ENCODE measurements at places on chromosomes 6 and 20. TPM values are rescaled to one million over a fixed set of nuclear protein-coding genes. Genes with fewer than 3 reads are reported as not detected.

DNA sequence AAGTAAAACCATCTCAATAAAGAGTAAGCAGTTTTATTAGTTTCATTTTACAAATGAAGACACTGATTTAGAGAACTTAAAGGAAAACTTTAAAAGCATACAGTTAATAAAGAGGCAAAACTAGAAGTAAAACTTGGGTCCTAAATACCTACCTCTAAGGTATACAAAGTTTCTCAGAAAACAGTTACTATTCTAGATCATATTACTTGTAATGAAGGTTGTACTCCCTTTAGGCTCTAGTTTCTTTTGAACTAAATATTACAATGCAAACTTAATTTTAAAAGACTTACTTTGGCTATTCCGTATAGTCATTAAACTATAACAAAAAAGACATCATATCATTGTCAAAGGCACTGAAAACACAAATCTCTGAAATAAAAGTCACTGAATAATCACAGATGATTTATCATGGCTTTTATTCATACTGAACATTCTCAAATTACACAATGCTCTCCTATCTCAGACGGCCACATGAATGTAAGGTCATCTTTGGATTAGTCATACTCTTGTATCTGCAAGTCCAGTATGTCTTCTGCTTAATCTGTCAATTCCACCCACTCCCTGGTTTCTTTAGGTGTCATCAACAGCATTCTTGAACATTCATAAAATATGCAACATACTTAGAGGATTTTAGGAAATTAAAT is 361.6 kb upstream of the RUNX2 start:
- no peaks in the 10 kb centered on the region for H3K4me1 ChIP-seq
- H3K36me3 ChIP-seq = no peaks in the 10 kb centered on the region
- H3K4me3 ChIP-seq = no peak overlapping the region
- no peaks in the 10 kb centered on the region for H3K27me3 ChIP-seq
- no peak overlapping the region for H3K27ac ChIP-seq

Gene BPIFB1
- total RNA-seq = 263 TPM

DNA sequence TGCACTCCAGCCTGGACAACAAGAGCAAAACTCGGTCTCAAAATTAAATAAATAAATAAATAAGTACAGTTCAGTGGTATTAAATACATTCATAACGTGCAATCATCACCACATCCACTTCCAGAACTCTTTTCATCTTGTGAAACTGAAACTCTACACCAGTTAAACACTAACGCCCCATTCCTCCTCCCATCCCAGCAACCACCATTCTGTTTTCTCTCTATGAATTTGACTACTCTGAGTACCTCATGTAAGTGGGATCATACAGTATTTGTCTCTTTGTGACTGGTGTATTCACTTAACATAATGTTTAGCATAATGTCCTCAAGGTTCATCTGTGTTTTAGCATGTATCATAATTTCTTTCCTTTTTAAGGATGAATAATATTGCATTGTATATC is 29.1 kb upstream of the SCML4 start:
- H3K4me1 ChIP-seq = peaks cover 5% of the 10 kb centered on the region
- no peaks in the 10 kb centered on the region for H3K27me3 ChIP-seq
- no peak for DNase-seq
- H3K27ac ChIP-seq = no peak overlapping the region
- H3K4me3 ChIP-seq = no peak overlapping the region
- H3K36me3 ChIP-seq = no peaks in the 10 kb centered on the region

DNA sequence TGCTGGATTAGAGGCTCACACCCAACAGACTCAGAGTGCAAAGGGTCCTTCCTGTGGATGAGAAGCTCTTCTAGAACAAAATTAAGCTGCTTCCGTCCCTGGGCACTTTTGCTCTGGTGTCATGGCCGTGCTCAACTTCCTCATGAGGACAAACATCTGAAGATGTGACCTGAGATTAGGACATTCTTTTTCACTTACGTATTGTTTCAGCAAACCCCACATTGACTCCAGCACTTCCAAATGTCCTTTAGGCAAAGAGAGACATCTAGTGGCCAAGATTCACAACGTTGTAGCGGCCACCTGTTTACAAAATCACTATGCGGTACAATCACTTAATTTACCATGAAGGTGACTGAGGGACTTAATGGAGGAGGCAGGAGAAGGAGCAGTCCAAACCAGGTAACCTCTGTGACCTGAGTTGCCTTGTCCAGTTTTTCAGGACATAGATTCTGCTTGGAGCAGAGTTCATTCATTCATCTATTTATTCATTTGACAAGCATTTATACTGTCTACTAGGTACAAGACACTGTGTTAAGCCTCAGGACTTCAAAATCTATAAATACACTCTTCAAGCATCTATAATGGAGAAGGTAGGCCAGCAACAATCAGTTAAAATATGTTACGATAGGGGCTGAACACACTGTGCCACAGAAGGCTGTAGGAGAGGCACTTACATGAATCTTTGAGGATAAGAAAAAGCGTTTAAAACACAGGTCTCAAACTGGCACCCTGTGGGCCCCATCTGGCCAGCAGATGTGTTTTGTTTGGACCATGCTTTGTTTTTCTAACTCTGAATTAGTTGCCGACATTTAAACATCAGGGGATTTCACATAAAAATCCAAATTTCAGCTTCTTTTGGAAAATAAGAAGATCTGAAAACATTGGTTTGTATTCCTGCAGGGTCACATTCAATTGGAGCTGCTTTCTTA is 5.6 kb upstream of the ADGRF1 start:
- no peaks in the 10 kb centered on the region for H3K36me3 ChIP-seq
- peaks cover 19% of the 10 kb centered on the region for H3K4me1 ChIP-seq
- no peak overlapping the region for H3K4me3 ChIP-seq
- no peaks in the 10 kb centered on the region for H3K27me3 ChIP-seq
- no peak for DNase-seq

GRCh38 chr6:26043384-26044139 is 43.7 kb upstream of the HFE start:
- H3K27me3 ChIP-seq = no peaks in the 10 kb centered on the region
- H3K4me1 ChIP-seq = peaks cover 13% of the 10 kb centered on the region
- peak overlapping the region; percentile 93 for H3K27ac ChIP-seq
- peak overlapping the region; percentile 55 for H3K4me3 ChIP-seq
- no peaks in the 10 kb centered on the region for H3K36me3 ChIP-seq
- peak; percentile 59 for DNase-seq

- no peaks in the 10 kb centered on the region for H3K4me1 ChIP-seq
- H3K27ac ChIP-seq = no peak overlapping the region
- H3K27me3 ChIP-seq = no peaks in the 10 kb centered on the region
- H3K4me3 ChIP-seq = no peak overlapping the region
These were observed 43.2 kb downstream of the AIG1 start for GRCh38 chr6:143103916-143104315.

- H3K27me3 ChIP-seq = no peaks in the 10 kb centered on the region
- no peaks in the 10 kb centered on the region for H3K36me3 ChIP-seq
- no peak for DNase-seq
- no peaks in the 10 kb centered on the region for H3K4me1 ChIP-seq
These were observed 71.5 kb upstream of the COL21A1 start for GRCh38 chr6:56318851-56319250.

- H3K4me3 ChIP-seq = peak overlapping the region; percentile 49
- peaks cover 38% of the 10 kb centered on the region for H3K4me1 ChIP-seq
- no peaks in the 10 kb centered on the region for H3K27me3 ChIP-seq
- H3K27ac ChIP-seq = peak overlapping the region; percentile 89
- DNase-seq = peak; percentile 93
These were observed 130.5 kb downstream of the CEBPB start for GRCh38 chr20:50320901-50321796.

- no peak for DNase-seq
- peaks cover 45% of the 10 kb centered on the region for H3K4me1 ChIP-seq
- H3K36me3 ChIP-seq = no peaks in the 10 kb centered on the region
- H3K27me3 ChIP-seq = no peaks in the 10 kb centered on the region
- H3K4me3 ChIP-seq = no peak overlapping the region
These were observed 30.7 kb downstream of the ARMC2 start for GRCh38 chr6:108878942-108879341.

GRCh38 chr6:15254070-15254975 is 8.5 kb downstream of the JARID2 start:
- no peaks in the 10 kb centered on the region for H3K27me3 ChIP-seq
- DNase-seq = no peak
- H3K27ac ChIP-seq = no peak overlapping the region

GRCh38 chr6:34657307-34657978 is 39.1 kb downstream of the ILRUN start:
- peaks cover 60% of the 10 kb centered on the region for H3K4me1 ChIP-seq
- peak overlapping the region; percentile 52 for H3K4me3 ChIP-seq
- H3K27me3 ChIP-seq = no peaks in the 10 kb centered on the region
- peak overlapping the region; percentile 87 for H3K27ac ChIP-seq
- DNase-seq = no peak

GRCh38 chr6:151498327-151498726 is 4.5 kb downstream of the CCDC170 start:
- H3K4me3 ChIP-seq = no peak overlapping the region
- H3K36me3 ChIP-seq = no peaks in the 10 kb centered on the region
- peaks cover 8% of the 10 kb centered on the region for H3K4me1 ChIP-seq
- DNase-seq = no peak
- H3K27ac ChIP-seq = peak overlapping the region; percentile 32
- peaks cover 10% of the 10 kb centered on the region for H3K27me3 ChIP-seq

GRCh38 chr6:157346373-157346772 is 23.1 kb upstream of the TMEM242 start:
- no peaks in the 10 kb centered on the region for H3K36me3 ChIP-seq
- no peaks in the 10 kb centered on the region for H3K27me3 ChIP-seq
- DNase-seq = no peak
- no peaks in the 10 kb centered on the region for H3K4me1 ChIP-seq
- no peak overlapping the region for H3K27ac ChIP-seq
- no peak overlapping the region for H3K4me3 ChIP-seq

DNA sequence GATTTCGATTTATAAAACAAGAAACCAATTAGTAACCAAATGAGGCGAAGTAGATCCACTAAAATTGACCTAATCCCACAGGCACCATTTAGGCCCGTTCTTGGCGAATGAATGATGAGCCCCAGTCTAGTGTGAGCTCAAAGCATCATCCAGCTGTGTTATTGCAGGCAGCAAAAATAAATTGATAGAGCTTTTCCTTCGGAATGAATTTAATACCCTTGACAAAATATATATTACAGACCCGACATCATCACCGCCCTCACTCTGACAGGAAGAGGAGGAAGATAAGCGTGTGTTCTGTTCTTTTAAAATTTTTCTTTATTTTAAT is 7.8 kb downstream of the SIM1 start:
- H3K27ac ChIP-seq = no peak overlapping the region
- DNase-seq = no peak
- H3K4me3 ChIP-seq = no peak overlapping the region

DNA sequence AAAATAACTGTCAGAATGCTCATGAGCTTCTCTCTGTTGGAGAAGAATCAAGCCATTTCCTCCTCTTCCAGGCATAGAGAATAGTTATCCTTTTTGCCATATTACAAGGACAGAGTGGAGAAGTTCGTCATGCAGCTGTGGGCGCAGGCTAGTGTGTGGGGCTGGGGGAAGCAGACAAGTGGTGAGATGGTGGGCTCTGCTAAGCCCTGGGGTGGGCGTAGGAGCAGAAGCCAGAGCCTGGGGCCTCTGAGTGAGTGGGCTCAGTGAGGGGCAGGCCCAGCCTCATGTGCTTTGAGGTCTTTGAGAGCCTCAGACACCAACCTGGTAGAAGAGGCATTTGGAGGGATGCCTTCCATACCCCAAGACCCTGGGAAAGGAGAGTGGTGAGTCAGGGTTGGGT is 19.4 kb downstream of the ARID1B start:
- no peak overlapping the region for H3K4me3 ChIP-seq
- DNase-seq = no peak
- no peaks in the 10 kb centered on the region for H3K27me3 ChIP-seq
- no peak overlapping the region for H3K27ac ChIP-seq

Gene BANF2
- total RNA-seq = not detected

Gene RIMS1
- 3.8 TPM for total RNA-seq

GRCh38 chr20:8357703-8358102 is 225.6 kb downstream of the PLCB1 start:
- H3K27me3 ChIP-seq = no peaks in the 10 kb centered on the region
- no peaks in the 10 kb centered on the region for H3K4me1 ChIP-seq
- no peak overlapping the region for H3K4me3 ChIP-seq
- no peak for DNase-seq
- H3K36me3 ChIP-seq = no peaks in the 10 kb centered on the region

GRCh38 chr6:52871621-52872020 is 31.0 kb upstream of the GSTA5 start:
- no peaks in the 10 kb centered on the region for H3K4me1 ChIP-seq
- H3K27me3 ChIP-seq = no peaks in the 10 kb centered on the region
- H3K27ac ChIP-seq = no peak overlapping the region
- no peak overlapping the region for H3K4me3 ChIP-seq

Gene GGTLC1
- 57.2 TPM for total RNA-seq

DNA sequence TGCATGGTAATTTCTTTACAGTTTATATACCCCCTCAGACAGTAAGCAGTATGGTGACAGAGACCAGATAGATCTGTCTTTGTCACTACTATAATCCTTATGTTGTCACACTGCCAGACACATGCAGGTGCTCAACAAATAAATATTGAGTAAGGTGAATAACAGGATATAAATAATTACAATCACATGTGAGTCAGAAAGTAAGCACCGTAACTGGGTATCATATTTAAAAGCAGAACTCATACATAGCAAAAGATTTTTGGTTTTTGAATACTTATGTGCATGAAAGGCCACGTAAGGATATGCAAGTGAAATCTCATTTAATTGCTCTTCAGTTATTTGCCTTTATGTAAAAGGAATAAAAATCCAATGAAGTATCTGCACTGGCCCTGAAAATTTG is 17.4 kb downstream of the CNBD2 start:
- H3K4me3 ChIP-seq = no peak overlapping the region
- H3K27me3 ChIP-seq = no peaks in the 10 kb centered on the region
- H3K4me1 ChIP-seq = no peaks in the 10 kb centered on the region
- no peak overlapping the region for H3K27ac ChIP-seq

- no peak for DNase-seq
- peaks cover 37% of the 10 kb centered on the region for H3K4me1 ChIP-seq
- peaks cover 4% of the 10 kb centered on the region for H3K36me3 ChIP-seq
- no peak overlapping the region for H3K27ac ChIP-seq
- no peak overlapping the region for H3K4me3 ChIP-seq
These were observed 8.8 kb downstream of the PRDM1 start for GRCh38 chr6:106094964-106095335.

- H3K27ac ChIP-seq = no peak overlapping the region
- H3K4me3 ChIP-seq = no peak overlapping the region
- DNase-seq = no peak
- no peaks in the 10 kb centered on the region for H3K36me3 ChIP-seq
These were observed 29.0 kb downstream of the HDGFL1 start for GRCh38 chr6:22598339-22598738.

DNA sequence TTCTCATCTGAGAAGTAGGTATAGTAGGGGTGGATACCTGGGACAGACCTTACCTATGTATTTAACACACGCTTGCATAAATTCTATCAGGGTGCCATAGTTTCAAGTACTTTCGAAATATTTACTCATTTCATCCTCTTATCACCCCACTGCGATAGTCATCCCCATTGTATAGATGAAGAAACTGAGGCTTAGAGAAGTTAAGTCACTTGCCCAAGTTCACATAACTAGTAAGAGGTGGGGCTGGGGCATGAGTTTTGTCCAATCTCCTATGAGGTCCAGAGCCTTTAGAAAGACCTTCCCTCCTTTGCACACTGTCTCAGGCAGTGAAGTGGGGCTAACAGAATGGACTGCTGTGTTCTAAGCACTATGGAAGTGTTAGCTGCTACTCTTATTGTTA is 6.2 kb downstream of the TULP1 start:
- no peak overlapping the region for H3K4me3 ChIP-seq
- H3K27me3 ChIP-seq = peaks cover 41% of the 10 kb centered on the region
- H3K4me1 ChIP-seq = no peaks in the 10 kb centered on the region
- no peak overlapping the region for H3K27ac ChIP-seq
- no peaks in the 10 kb centered on the region for H3K36me3 ChIP-seq

Gene UBD
- 1.9 TPM for total RNA-seq

- H3K27ac ChIP-seq = no peak overlapping the region
- DNase-seq = no peak
- H3K4me3 ChIP-seq = no peak overlapping the region
- no peaks in the 10 kb centered on the region for H3K36me3 ChIP-seq
- H3K27me3 ChIP-seq = no peaks in the 10 kb centered on the region
- no peaks in the 10 kb centered on the region for H3K4me1 ChIP-seq
These were observed 8.4 kb upstream of the OPRM1 start for GRCh38 chr6:154030646-154031045.

Measured in lower lobe of right lung (tissue), 2 donors.